ENCODE measurements at places on chromosomes 1 and 21.

- DNase-seq: no peak
Observed at GRCh38 chr1:186009039-186009737, 275.0 kb downstream of the HMCN1 start.

DNA sequence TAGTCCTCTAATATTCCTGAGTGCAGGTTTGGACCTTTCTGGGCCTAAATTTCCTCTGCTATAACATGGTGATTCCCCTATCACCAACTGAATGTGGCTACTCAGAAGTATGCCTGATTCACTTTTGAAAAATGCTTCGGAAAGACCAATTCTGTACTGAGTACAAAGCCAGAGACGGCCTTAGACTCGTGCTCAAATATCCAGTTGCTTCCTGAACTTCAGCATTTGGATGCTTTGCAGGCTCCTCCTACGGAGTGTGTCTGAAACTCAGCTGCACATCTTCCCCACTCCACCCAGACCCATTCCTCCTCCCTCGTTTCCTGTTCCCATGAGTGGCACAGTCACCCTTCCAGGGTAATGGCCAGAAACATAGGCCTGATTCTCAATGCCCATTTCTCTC lies 98.4 kb upstream of the GADD45A start:
- DNase-seq: no peak

DNA sequence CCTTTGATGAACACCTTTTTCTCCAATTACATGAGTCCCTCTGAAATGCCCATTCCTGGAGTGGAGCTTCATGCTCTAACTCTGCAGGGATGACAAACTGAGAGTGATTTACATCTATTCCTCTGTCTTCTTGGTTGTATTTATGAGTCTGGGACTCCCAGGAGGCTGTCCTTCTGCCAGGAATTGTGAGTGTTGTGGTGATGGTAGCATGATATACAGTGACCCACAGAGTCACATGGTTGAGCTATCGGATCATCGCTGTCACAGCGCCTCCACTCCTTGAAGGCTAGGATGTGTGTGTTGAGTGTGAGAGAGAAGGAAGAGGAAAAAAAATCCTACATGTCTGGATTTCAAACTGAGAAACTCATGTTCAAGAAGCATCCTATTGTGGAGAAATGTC lies 163.4 kb upstream of the CACNA1E start:
- DNase-seq: no peak

DNA sequence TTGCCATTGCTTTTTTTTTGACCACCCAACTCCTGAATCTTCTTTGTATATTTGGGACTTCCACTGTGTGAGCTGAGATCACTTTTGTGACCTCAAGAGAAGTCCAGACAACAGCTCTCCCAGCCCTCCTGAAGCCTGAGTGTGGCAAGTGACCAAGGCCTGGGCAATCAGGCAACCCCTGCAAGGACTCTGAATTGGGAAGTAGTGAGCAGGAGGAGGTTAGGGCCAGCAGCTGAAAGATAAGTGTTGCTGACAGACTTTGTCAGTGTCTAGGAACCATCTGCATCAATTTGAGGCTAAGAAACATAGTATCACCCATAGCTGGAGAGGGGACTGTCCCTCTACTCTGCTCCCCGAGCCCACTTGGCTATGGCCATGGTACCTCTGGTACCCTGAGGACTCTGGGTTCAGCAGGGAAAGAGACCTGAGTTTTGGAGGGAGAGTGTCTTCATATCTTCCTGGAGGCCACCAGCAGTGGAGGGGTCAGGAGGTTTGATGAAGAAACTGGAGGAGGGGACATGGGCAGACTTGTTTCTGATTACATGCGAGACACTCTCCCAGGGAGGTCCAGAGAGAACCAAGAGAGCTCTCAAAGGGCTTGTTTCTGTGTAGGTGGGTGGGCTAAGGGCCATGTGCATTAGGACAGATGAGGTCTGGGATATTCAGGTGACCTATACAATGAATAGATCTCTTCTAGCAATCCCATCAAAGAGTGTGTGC lies 147.0 kb upstream of the DNAH14 start:
- DNase-seq: no peak

GRCh38 chr21:27740084-27740483 lies 773.2 kb upstream of the ADAMTS5 start:
- no peak for DNase-seq
